ENCODE measurements at places on chromosomes 5 and 9. TPM values are rescaled to one million over a fixed set of nuclear protein-coding genes. Genes with fewer than 3 reads are reported as not detected.

The SPATA31D4 gene
- under 0.01 TPM for total RNA-seq

The MARCHF11 gene
- not detected for total RNA-seq

The C9orf50 gene
- 0.12 TPM for total RNA-seq

The FCN1 gene
- not detected for total RNA-seq

The PCDHA8 gene
- 0.12 TPM for total RNA-seq

The GADD45G gene
- 0.66 TPM for total RNA-seq

The PHF2 gene
- total RNA-seq: 11.5 TPM

The FOXI1 gene
- not detected for total RNA-seq

The MTREX gene
- 214 TPM for total RNA-seq

The NMUR2 gene
- total RNA-seq: not detected

The OSTF1 gene
- 33.2 TPM for total RNA-seq

The NRG2 gene
- 0.77 TPM for total RNA-seq

The ADAMTSL1 gene
- total RNA-seq: 60.6 TPM

The TAF1L gene
- under 0.01 TPM for total RNA-seq

The FOXD4L4 gene
- 0.22 TPM for total RNA-seq

The ENG gene
- 7.1 TPM for total RNA-seq

The EPB41L4B gene
- total RNA-seq: 0.12 TPM

The NIM1K gene
- total RNA-seq: 1.2 TPM

The IFNA2 gene
- total RNA-seq: not detected

The ARSI gene
- total RNA-seq: 18.1 TPM

The TBCA gene
- total RNA-seq: 98.3 TPM

The CNTNAP3B gene
- total RNA-seq: 14.5 TPM

The ASS1 gene
- 186 TPM for total RNA-seq

The PCDHGB7 gene
- total RNA-seq: 7.4 TPM

The UBTD2 gene
- total RNA-seq: 21.7 TPM

Measured in uterine smooth muscle cell (primary cell).